ENCODE measurements at places on chromosomes 1 and 21.

DNA sequence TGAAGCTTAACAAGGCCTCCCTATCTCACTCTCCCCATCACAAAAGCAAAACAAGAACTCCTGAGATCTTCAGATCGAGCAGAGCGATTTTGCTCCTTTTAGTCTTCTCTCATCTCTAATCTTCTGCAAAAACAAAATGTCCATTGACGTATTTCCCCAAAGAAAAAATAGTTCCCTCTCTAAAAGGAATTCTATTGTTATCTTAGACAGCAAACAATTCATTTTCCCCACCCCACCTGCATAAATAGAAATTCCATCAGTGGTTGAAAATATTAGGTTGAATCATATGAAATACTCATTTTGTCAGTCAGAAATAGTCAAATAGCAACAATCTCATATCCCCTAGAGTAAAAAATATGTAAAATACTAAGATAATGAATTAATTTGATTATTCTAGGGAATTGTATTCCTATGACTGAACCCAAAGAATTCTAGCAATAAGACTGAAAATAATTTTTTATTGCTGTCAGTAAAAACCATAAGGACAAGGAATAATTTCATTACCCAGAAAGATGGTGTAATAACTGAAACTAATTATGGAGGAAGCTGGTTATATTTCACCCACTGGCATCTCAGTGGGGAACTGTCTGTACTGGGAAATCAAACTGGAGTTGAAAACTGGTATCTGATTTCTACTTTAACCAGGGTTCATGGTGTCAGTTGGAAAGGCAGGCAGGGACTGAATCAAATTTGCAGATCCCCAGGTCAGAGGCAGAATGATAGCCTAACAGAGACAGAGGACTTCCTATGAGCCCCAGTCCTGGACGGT is 51.3 kb downstream of the RHOU start:
- DNase-seq: no peak

DNA sequence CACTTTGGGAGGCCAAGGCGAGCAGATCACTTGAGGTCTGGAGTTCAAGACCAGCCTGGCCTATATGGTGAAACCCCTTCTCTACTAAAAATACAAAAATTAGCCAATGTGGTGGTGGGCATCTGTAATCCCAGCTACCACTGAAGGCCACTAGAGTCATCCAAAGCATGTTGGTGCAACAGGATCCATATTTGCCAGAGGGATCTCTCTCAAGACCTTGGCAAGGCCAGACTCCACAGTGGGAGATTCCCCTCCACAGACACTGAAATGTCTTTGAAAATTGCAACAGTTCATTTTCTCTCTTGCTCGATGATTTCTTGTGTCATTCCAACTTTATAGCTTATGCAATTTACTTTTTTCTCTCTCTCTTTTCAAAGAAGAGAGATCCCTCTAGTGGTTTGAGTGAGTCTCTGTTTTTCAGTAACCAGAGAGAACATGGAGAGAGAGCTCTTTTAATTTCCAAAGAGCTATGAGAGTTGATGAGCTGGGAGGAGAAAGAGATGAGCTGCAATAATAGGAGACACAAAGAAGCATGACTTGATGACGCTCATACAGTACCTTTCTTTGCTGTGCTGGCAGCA is 176.8 kb upstream of the USP25 start:
- no peak for DNase-seq

- DNase-seq: no peak
Observed at GRCh38 chr1:973459-974292, 7.4 kb downstream of the PLEKHN1 start.

DNA sequence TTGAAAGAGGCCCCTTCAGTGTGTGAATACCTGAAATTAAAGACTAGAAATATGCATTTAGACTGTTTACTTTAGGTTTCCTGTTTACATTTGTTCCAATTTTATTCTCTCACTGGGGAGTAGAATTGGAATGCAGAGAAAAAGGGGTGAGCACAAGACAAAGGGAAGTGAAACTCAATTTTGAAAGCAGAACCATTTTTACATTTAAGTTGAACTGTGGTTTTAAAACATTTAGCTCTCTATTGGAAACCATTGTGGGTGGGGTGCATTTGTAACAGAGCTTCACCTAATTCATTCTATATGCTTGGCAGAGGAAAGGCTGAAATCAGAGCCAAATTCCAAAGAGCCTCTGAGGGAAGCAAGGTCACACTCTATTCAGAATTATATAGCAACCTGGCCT is 235.3 kb upstream of the C1orf105 start:
- DNase-seq: no peak

DNA sequence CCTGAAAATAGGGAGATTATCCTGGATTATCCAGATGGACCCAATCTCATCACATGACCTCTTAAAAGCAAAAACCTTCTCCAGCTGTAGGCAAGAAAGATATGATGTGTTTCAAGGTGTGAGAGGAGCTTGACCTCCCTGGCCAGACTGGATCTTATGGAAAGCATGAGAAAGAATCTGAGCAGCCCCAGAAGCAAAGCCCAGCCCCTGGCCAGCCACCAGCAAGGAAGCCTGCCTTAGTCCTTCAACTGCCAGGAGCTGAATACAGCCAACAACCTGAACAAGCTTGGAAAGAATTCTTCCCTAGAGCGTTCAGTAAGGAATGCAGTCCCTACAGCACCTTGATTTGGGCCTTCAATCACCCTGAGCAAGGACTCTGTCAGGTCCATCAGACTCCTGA is 375.0 kb upstream of the CHRM3 start:
- no peak for DNase-seq

GRCh38 chr1:198649968-198650338 is 11.1 kb downstream of the PTPRC start:
- DNase-seq: no peak
